ENCODE measurements at places on chromosomes 2 and 18.

DNA sequence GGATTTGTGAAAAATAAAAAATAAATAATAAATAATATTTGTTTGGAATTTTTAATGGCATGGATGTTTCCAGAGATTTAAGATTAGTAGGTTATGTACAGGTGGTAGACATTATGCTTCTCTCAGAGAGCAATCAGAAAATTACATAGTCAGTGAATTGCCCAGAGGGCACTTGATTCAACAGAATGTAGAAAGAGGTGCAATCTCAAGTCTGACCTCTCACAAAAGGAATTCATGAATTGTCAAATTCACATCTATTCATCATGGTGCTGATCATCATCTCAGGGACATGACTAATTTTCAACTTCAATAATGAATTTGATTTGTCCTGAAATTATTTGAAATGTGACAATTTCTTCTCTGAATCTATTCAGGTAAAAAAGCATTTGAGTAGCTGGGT, 172.5 kb downstream of the PDE11A start:
- H3K27me3 ChIP-seq = no peaks in the 10 kb centered on the region
- no peak for DNase-seq
- H3K4me1 ChIP-seq = no peaks in the 10 kb centered on the region
- no peak overlapping the region for H3K27ac ChIP-seq
- H3K4me3 ChIP-seq = no peak overlapping the region
- no peaks in the 10 kb centered on the region for H3K36me3 ChIP-seq

DNA sequence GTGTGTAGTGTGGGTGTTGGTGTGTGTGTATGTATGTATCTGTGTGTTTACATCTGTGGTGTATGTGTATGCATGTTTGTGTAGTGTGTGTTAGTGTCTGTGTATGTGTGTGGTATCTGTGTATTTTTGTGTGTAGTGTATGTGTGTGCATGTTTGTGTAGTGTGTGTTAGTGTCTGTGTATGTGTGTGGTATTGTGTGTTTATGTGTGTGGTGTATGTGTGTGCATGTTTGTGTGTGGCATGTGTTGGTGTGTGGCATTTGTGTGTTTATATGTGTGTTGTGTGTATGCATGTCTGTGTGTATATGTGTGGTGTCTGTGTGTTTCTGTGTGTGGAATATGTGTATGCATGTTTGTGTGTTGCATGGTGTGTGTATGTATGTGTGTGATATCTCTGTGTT, 96.4 kb downstream of the CMPK2 start:
- no peaks in the 10 kb centered on the region for H3K36me3 ChIP-seq
- DNase-seq = no peak
- H3K27ac ChIP-seq = no peak overlapping the region
- no peak overlapping the region for H3K4me3 ChIP-seq
- no peaks in the 10 kb centered on the region for H3K27me3 ChIP-seq

DNA sequence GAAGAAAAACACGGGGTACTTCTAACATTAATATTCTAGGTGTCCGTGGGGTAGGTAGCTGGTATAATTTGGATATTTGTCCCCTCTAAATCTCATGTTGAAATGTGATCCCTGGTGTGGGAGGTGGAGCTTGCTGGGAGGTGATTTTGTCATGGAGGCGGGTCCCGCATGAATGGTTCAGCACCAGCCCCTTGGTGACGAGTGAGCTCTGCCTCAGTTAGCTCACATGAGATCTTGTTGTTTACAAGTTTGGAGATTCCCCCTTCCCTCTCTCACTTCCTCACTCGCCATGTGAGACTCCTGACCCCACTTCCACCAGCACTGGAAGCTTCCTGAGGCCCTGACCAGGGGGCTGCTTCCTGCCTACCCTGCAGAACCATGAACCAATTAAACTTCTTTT, 35.4 kb upstream of the DNER start:
- H3K4me3 ChIP-seq = no peak overlapping the region
- H3K4me1 ChIP-seq = peaks cover 4% of the 10 kb centered on the region
- no peak for DNase-seq
- H3K36me3 ChIP-seq = no peaks in the 10 kb centered on the region
- no peaks in the 10 kb centered on the region for H3K27me3 ChIP-seq
- H3K27ac ChIP-seq = no peak overlapping the region

- H3K27me3 ChIP-seq = peaks cover 10% of the 10 kb centered on the region
- H3K4me1 ChIP-seq = no peaks in the 10 kb centered on the region
- 0 out of 2 replicates have a peak, but pooled peaks cover 5% of the 10 kb centered on the region for H3K36me3 ChIP-seq
- DNase-seq = no peak
Observed at GRCh38 chr2:11467129-11467649, 1.2 kb upstream of the E2F6 start.

DNA sequence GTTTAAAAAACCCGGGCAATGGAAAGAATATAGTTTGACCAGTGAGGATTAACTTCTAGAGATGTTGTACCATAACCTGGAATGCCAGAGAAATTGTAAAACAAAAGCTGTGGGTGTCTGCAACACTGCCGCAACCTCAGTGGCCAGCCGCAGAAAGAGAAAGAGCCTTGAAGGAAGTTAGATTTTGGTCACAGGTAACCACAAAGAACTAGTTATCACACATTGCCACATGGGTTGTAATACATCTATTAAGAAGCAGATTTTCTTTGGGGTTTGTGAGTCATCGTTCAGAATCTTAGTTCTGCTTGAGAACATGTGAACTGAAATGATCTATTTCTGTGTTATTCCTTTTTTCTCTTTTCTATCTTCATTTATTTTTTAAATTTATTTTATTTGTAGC, 222.9 kb upstream of the AGAP1 start:
- H3K27ac ChIP-seq = no peak overlapping the region
- no peaks in the 10 kb centered on the region for H3K36me3 ChIP-seq
- no peak overlapping the region for H3K4me3 ChIP-seq
- DNase-seq = no peak
- H3K4me1 ChIP-seq = no peaks in the 10 kb centered on the region
- no peaks in the 10 kb centered on the region for H3K27me3 ChIP-seq

GRCh38 chr2:222451224-222451674, 26.9 kb downstream of the SGPP2 start:
- no peak overlapping the region for H3K4me3 ChIP-seq
- no peaks in the 10 kb centered on the region for H3K36me3 ChIP-seq
- no peak for DNase-seq

GRCh38 chr18:53551868-53552426, 672.5 kb downstream of the MBD2 start:
- DNase-seq = no peak
- H3K4me3 ChIP-seq = no peak overlapping the region
- H3K36me3 ChIP-seq = no peaks in the 10 kb centered on the region
- H3K4me1 ChIP-seq = no peaks in the 10 kb centered on the region
- no peak overlapping the region for H3K27ac ChIP-seq

GRCh38 chr18:7593218-7593819, 26.2 kb downstream of the PTPRM start:
- no peak overlapping the region for H3K27ac ChIP-seq
- no peaks in the 10 kb centered on the region for H3K36me3 ChIP-seq
- DNase-seq = no peak
- H3K4me1 ChIP-seq = no peaks in the 10 kb centered on the region
- no peaks in the 10 kb centered on the region for H3K27me3 ChIP-seq

- H3K36me3 ChIP-seq = no peaks in the 10 kb centered on the region
- DNase-seq = no peak
- H3K27ac ChIP-seq = no peak overlapping the region
- H3K27me3 ChIP-seq = no peaks in the 10 kb centered on the region
- no peaks in the 10 kb centered on the region for H3K4me1 ChIP-seq
Observed at GRCh38 chr2:47302308-47302707, 100.6 kb upstream of the MSH2 start.

- no peak overlapping the region for H3K4me3 ChIP-seq
- H3K27ac ChIP-seq = no peak overlapping the region
- no peak for DNase-seq
Observed at GRCh38 chr2:217801115-217801531, 201.7 kb downstream of the TNS1 start.

- H3K36me3 ChIP-seq = no peaks in the 10 kb centered on the region
- DNase-seq = no peak
- no peak overlapping the region for H3K4me3 ChIP-seq
- no peaks in the 10 kb centered on the region for H3K27me3 ChIP-seq
- no peak overlapping the region for H3K27ac ChIP-seq
- H3K4me1 ChIP-seq = peaks cover 17% of the 10 kb centered on the region
Observed at GRCh38 chr2:160371251-160372009, 122.2 kb downstream of the RBMS1 start.

- no peaks in the 10 kb centered on the region for H3K27me3 ChIP-seq
- no peak for DNase-seq
- no peaks in the 10 kb centered on the region for H3K36me3 ChIP-seq
- no peak overlapping the region for H3K27ac ChIP-seq
- H3K4me1 ChIP-seq = no peaks in the 10 kb centered on the region
- no peak overlapping the region for H3K4me3 ChIP-seq
Observed at GRCh38 chr2:33492399-33493134, 16.1 kb downstream of the RASGRP3 start.

DNA sequence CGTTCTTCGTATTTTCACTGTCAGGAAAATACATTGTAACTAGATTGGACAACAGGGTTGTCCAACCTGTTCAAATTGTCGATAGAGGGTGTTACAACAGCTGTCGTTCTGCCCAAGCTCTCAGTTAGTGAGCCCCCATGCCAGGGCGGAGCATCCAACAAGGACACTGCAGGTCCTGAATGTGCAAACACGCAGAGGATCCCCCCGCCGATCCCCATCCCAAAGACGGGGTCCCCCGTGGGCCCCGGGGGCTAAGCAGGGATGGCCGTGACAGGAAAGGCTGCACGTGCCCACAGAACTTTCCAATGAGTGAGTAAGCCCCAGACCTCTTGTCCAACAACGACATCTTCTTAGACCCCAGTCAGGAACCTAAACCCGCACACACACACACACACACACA, 140.8 kb downstream of the PXDN start:
- no peaks in the 10 kb centered on the region for H3K27me3 ChIP-seq
- H3K27ac ChIP-seq = no peak overlapping the region
- H3K36me3 ChIP-seq = no peaks in the 10 kb centered on the region
- H3K4me1 ChIP-seq = peaks cover 9% of the 10 kb centered on the region
- H3K4me3 ChIP-seq = no peak overlapping the region

All from H1 (cell line).